ENCODE measurements at places on chromosomes 2 and 18. TPM values are rescaled to one million over a fixed set of nuclear protein-coding genes. Genes with fewer than 3 reads are reported as not detected.

The FAP gene
- 39.7 TPM for polyA plus RNA-seq

- DNase-seq = no peak
Observed at GRCh38 chr2:182818501-182818900, 47.9 kb downstream of the FRZB start.

The PRKAG3 gene
- not detected for polyA plus RNA-seq

The CD8B2 gene
- polyA plus RNA-seq = 0.21 TPM

- no peak for DNase-seq
Observed at GRCh38 chr18:27118973-27119372, 66.1 kb downstream of the CHST9 start.

DNA sequence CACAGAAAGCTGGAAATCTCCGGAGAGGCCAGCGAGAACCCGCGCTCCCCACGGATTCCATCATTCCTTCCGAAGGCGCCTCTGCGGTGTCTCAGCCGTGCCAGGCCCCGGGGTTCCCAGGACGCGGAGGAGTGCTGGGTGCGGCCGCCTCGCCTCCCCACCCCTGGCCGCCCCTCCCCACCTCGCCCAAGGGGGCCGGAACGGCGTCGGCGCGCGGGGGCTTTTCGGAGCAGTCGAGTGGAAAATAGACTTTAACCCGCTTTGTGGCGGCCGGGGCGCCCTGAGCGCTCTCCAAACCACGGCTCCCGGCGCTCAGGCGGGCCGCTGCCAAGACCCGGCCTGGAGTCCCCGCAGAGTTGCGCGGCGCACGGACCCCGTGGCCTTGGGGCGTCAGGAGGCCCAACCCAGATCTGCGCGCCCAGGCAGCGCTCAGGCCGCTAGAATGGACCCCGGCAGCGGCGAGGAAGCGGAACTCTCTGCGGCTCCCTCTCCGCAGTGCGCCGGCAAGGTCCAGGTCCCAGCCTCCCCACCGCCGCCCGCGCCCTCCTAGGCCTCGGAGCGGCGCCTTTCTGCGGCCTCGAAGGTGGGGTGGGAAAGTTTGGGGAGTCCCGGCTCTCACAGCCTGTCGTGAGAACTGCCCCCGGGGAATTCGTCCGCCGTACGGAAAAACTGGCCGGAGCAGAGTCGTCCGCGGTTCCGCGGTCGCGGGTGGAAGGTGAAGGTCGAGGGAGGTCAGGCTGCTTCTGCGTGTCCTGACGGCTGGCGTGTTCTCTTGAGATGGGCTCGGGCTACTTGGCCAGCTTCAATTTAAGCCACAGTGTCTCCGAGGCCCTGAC is 1.2 kb upstream of the EMX1 start:
- DNase-seq = no peak

DNA sequence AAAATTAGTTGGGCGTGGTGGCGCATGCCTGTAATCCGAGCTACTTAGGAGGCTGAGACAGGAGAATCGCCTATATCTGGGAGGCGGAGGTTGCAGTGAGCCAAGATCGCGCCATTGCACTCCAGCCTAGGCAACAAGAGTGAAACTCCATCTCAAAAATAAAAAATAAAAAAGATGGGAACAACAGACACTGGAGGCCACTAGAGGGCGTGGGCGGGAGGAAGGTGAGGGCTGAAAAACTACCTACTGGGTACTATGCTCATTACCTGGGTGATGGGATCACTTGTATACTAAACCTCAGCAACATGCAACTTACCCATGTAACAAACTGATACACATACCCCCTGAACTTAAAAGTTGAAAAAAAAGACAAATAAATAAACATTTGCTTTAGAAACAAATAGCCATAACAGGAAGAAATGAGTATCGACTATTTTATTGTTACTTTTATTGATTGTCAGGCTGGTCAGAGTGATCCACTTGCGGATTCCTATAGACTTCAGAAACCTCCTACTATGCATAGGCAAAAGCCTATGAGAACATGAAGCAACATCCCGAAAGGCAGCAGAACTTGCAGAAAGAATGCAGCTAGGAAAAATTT is 61.0 kb downstream of the TMEM163 start:
- no peak for DNase-seq

The SCN3A gene
- polyA plus RNA-seq = 1.3 TPM

The DNAJC5G gene
- polyA plus RNA-seq = 0.53 TPM

The ALPP gene
- not detected for polyA plus RNA-seq

GRCh38 chr2:28401411-28401810 is 8.8 kb downstream of the FOSL2 start:
- DNase-seq = no peak

DNA sequence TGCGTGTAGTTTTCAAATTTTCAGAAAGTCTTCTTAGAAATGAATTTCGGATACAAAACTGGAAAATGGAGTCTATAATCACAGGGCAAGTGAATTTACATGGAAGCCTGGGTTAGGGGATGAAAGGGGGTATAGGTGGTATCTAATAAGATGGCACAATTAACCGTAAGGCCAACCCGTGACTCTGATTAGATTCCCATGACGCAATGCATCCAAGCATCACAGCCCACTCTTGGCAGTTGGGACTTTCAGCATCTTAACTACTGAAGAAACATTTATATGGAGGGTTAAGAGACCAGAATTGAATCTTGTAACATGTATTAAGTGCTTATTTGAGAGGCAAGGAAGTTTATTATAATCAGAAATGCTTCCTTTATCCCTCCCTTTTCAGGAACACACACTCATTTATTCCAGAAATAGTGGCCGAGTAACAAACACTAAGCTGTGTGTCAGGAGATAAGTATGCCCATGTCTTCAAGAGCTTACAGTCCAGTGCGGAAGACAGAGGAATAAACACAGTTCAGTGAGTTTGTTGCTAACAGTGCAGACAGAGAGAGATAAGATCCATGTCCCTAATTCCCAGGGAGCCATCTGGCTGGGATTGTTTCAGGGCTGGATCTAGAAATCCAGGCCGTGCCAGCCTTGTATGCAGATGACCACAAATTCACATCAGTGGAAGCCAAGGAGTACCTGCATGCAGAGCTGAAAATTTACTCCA is 151.2 kb downstream of the ANTXR1 start:
- no peak for DNase-seq

DNA sequence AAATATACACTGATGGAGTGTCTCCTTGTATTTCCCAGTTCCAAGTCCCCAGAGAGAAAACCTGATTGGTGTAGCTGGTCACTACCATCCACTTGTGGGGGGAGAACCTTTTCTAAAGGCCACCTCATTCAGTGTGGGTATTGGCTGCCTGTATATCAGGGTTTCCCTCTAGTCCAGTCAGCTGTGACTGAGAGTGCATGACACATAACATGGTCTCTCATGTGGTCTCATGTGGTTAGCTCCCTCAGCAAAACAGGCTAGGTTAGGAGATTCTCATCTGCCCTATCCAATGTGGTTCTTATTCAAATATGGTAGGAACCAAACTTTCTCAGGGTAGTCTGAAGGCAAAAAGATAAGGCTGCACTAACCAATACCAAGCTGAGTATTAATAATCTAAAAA is 4.1 kb upstream of the GORASP2 start:
- DNase-seq = no peak

GRCh38 chr2:202193881-202194353 is 44.5 kb downstream of the SUMO1 start:
- DNase-seq = no peak

The STEAP3 gene
- 2.9 TPM for polyA plus RNA-seq

All from right lung (tissue), 10 donors.